ENCODE measurements at places on chromosomes 1 and 21. TPM values are rescaled to one million over a fixed set of nuclear protein-coding genes. Genes with fewer than 3 reads are reported as not detected.

PDZK1IP1 gene
- 1.1 TPM for total RNA-seq

PRDM16 gene
- 0.67 TPM for total RNA-seq

ARHGEF16 gene
- 0.65 TPM for total RNA-seq

HSD11B1 gene
- total RNA-seq: 0.09 TPM

SLC25A44 gene
- 10.2 TPM for total RNA-seq

DNTTIP2 gene
- 14.0 TPM for total RNA-seq

OR14K1 gene
- not detected for total RNA-seq

CDC73 gene
- 20.6 TPM for total RNA-seq

MYOG gene
- not detected for total RNA-seq

CFHR4 gene
- 30.3 TPM for total RNA-seq

NEGR1 gene
- 0.14 TPM for total RNA-seq

IVL gene
- total RNA-seq: not detected

FAM167B gene
- 2.8 TPM for total RNA-seq

LAMTOR2 gene
- total RNA-seq: 30.4 TPM

GPR157 gene
- total RNA-seq: 1.3 TPM

FALEC gene
- not detected for total RNA-seq

PALMD gene
- 18.3 TPM for total RNA-seq

DDR2 gene
- 2.7 TPM for total RNA-seq

TFF3 gene
- 0.50 TPM for total RNA-seq

FBXO2 gene
- total RNA-seq: 2.9 TPM

PLXNA2 gene
- 9.2 TPM for total RNA-seq

PDZK1 gene
- total RNA-seq: 85.4 TPM

SMIM1 gene
- total RNA-seq: 82.9 TPM

ADAM30 gene
- not detected for total RNA-seq

GJA8 gene
- total RNA-seq: not detected

TRIM67 gene
- 0.05 TPM for total RNA-seq

LCE1C gene
- total RNA-seq: not detected

ASAP3 gene
- total RNA-seq: 25.9 TPM

EXO5 gene
- total RNA-seq: 6.6 TPM

LMX1A gene
- 0.17 TPM for total RNA-seq

NES gene
- total RNA-seq: 1.4 TPM

SYT6 gene
- 0.17 TPM for total RNA-seq

CCDC181 gene
- 0.08 TPM for total RNA-seq

AMY2A gene
- total RNA-seq: not detected

MARK1 gene
- 0.59 TPM for total RNA-seq

ZNHIT6 gene
- total RNA-seq: 4.0 TPM

ZBTB37 gene
- total RNA-seq: 5.7 TPM

LRRC38 gene
- not detected for total RNA-seq

OR6N1 gene
- total RNA-seq: not detected

OR2G6 gene
- total RNA-seq: not detected

GJA9 gene
- not detected for total RNA-seq

PODN gene
- total RNA-seq: 10.8 TPM

Data from liver (tissue), 10 donors.